ENCODE measurements at places on chromosomes 1 and 21.

- DNase-seq, result no peak
Measured at GRCh38 chr1:171751221-171751620, 9.4 kb upstream of the VAMP4 start.

GRCh38 chr1:175481126-175482070 lies 262.0 kb downstream of the TNR start:
- peak; percentile 52 for DNase-seq

- DNase-seq, result no peak
Measured at GRCh38 chr21:24200052-24200451, 1407.2 kb downstream of the MRPL39 start.

- no peak for DNase-seq
Measured at GRCh38 chr1:214850432-214851050, 232.0 kb upstream of the KCNK2 start.

- DNase-seq, result no peak
Measured at GRCh38 chr1:26696119-26696653, 371 bp downstream of the ARID1A start.
